ENCODE measurements at places on chromosomes 1 and 21.

DNA sequence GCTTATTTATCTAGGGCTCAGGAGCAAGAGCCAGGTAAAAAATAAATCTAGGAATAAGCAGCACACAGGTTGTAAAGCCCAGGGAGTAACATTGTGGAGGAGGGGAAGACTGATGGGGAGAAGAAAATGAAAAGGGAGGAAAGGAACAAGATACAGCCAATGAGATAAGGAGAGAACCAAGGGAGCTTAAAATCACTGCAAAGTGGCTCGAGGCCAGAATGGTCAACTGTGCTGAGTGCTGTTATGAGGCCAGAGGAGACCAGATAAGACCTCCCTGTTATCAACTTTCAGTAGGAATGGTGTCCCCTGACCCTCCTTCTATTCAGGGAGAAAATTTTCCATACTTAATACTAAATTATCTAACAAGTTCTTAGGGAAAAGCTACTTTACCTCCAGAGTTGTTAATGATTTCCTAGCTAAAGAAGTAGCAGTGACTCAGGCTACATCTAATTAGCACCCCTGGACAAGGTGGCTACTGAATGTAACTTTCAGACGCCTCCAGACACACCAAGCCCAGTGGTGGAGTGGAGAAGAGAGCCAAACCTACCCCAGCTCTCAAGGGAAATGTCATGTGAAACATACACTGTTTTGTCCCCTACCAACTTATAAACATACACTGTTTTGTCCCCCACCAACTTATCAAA lies 25.5 kb downstream of the ENAH start:
- no peak for DNase-seq

GRCh38 chr1:208089149-208089548 lies 155.0 kb downstream of the PLXNA2 start:
- DNase-seq = no peak

DNA sequence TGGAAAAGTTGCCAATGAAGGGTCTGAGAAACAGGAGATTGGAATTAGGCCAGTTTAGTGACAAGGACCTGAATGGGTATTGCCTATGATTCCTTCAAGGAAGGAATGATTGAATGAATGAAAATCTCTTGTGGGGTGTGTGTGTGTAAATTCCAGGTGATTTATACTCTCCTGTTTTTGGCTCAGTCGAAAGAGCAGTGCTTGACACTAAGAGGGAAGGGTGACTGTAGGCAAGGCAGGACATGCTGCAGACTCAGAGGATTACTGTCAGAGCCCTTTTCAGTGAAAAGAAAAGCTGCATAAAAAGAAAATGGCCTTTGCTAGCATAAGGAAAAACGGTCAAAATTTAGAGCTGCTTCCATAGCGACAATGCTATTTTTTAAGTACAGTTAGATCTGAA lies 30.1 kb downstream of the C1orf21 start:
- DNase-seq = no peak

GRCh38 chr1:9882296-9882944 lies 27.6 kb downstream of the CTNNBIP1 start:
- no peak for DNase-seq

DNA sequence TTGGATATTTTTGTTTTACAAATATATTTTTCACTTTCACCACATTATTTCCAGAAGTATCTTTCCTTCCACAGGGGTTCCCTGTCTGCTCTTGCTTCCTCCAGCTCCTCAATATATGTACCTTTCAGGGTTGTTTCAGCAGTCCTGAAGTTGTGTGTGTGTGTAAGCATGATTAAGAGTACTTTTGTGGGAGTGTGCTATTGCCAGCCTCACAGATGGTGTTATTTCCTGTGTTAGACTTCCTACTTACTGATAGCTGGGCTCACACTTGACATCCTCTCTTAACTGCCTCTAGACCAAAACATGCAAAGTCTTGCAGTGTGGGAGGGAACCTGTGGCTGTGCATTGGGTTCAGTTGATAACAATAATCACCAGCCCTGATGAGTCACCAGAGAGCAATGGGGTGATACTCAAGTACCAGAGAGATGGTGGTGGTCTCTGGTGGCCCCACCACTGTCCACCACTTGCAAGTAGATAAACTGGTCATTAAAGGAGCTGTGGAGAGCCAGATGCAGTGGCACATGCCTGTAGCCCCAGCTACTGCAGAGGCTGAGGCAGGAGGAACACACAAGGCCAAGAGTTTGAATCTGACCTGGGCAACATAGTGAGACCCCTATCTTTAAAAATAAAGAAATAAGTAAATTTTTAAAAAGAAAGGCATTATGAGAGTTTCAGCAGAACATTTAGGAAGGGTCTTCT lies 126.7 kb downstream of the NR5A2 start:
- DNase-seq = no peak

DNA sequence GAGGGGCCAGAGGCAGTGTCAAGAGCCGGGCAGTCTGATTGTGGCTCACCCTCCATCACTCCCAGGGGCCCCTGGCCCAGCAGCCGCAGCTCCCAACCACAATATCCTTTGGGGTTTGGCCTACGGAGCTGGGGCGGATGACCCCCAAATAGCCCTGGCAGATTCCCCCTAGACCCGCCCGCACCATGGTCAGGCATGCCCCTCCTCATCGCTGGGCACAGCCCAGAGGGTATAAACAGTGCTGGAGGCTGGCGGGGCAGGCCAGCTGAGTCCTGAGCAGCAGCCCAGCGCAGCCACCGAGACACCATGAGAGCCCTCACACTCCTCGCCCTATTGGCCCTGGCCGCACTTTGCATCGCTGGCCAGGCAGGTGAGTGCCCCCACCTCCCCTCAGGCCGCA lies at the start of gene BGLAP:
BGLAP (plus strand) TSS at position 259 of the 400 bp plus-strand sequence; CDS start at position 307, 48 bp downstream.
- DNase-seq = no peak

- DNase-seq = no peak
These were observed 27.3 kb downstream of the LHX9 start for GRCh38 chr1:197944485-197944884.

GRCh38 chr1:111587509-111588174 lies 31.9 kb upstream of the RAP1A start:
- DNase-seq = no peak

- DNase-seq = no peak
These were observed 41.7 kb downstream of the DISP3 start for GRCh38 chr1:11520531-11521233.

DNA sequence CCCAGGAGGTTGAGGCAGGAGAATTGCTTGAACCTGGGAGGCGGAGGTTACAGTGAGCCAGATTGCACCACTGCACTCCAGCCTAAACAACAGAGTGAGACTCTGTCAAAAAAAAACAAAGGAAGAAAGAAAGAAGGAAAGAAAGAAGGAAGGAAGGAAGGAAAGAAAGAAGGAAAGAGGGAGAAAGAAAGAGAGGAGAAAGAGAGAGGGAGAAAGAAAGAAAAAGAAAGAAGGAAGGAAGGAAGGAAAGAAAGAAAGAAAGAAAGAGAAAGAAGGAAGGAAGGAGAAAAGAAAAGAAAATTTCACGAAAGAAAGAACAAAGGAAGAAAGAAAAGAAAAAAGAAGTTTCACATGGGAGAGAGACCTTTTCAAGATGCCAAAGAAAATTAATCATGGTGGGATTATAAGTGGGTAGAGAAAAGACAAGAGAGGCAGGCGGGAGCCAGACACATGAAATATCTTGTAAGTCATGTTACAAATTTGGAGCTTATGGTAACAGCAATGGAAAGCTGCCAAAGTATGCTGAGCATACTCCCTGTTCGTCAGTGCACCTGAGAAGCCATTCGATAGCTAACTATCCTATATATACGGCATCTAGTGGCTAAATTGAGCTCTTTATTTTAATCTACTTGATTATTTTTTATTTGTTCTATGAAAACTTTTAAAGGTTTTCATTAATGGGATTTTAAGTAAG lies 41.3 kb upstream of the TNFSF4 start:
- DNase-seq = no peak

DNA sequence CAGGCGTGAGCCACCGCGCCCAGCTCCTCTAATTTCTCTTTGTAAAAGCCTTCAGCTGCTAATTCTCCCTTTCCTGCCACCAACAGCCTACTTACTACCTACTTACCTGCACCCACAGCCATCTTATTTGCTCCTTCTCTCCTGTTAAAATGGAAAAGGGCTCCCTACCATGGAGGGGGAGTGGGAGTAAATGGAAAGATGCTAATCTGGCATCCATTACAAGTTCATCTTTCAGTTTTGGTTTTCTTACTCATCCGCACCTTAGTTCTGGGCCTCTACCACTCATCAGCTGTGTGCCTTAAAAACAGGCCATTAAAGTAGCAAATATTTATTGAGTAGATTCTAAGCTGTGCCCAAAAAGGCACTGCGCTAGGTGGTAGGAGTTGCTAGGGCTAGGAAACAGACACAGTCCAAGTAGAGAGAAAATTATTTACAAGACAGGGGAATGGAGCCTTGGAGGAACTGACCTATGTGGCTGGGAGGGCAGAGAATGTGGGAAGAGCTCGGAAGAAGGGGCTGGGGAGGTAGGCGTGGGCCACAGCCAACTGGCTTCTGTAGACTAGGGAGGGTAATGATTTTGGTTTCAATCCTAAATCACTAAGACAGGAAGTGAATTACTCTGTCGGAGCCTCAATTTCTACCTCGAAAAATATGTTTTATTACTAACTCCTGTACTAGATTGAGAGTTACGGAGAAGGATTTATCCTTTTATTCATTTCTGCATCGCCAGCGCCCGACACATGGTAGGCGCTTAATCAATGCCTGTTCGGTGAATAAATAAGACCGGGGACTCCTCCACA lies 685 bp upstream of the DDI2 start:
- DNase-seq = no peak

DNA sequence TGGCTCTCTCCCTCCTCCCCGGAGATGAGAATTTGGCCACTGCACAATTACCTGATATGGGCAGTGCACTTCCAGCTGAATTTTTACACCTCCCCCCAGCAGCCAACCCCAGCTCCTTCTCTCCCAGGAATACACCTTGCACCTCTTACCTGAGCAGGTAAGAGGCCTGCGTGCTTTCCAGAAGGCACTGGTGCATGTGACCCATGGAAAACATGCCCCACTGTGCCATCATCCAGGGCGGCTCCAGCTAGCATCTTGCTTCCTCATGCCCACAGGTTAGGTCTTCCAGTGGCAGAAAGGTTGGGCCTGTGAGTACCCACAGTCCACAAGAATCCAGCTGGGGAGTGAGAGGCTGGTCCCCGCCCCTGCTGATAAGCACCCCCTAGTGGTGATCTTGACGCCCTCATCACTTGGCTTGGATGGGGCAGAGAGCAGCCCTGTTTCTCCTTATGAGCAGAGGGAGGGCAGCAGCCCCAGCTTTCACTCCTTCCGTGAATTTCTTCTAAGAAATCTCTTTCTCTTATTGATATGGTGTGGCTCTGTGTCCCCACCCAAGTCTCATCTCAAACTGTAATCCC lies 57.8 kb downstream of the EDARADD start:
- DNase-seq = no peak

DNA sequence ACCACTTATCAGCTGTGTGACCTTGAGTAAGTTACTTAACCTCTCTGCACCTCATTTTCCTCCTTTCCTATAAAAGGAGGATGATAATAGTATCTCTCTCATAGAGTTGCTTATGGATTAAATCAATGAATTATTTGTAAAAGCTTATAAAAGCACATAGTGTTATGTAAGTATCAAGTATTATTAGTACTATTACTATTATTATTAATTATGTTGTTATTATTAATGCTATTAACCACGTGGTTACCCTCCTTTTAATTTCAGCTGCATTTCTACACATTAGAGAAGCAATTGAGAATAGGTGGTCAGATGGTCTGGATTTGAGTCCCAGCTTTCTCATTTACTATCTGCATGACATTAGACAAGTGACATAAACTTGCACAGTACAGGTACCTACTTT lies 58.1 kb upstream of the WNT4 start:
- DNase-seq = no peak

DNA sequence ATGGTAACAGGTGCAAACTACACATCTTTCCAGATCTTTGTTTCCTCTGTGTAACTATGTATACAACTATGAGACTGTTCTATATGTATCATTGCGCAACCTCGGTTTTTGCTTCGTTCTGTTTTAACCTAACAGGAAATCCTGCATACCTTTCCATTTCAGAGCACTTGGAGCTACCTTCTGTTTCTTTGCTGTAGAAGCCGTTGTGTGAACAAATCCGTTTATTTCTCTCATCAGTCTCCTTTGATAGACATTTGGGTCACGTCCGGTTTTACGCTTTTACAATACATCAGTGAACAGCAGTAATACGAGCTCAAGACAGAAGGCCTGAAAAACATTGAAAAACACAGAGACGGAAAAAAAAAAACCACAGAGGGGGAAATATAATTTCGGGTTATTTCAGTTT lies 10.5 kb downstream of the ATP5IF1 start:
- DNase-seq = peak; percentile 92

GRCh38 chr1:20154301-20154831 lies 15.2 kb downstream of the PLA2G2F start:
- DNase-seq = peak; percentile 43

GRCh38 chr1:94962409-94963265 lies 35.7 kb upstream of the CNN3 start:
- no peak for DNase-seq

- DNase-seq = no peak
These were observed 53.6 kb downstream of the KCNAB2 start for GRCh38 chr1:6099297-6099696.

DNA sequence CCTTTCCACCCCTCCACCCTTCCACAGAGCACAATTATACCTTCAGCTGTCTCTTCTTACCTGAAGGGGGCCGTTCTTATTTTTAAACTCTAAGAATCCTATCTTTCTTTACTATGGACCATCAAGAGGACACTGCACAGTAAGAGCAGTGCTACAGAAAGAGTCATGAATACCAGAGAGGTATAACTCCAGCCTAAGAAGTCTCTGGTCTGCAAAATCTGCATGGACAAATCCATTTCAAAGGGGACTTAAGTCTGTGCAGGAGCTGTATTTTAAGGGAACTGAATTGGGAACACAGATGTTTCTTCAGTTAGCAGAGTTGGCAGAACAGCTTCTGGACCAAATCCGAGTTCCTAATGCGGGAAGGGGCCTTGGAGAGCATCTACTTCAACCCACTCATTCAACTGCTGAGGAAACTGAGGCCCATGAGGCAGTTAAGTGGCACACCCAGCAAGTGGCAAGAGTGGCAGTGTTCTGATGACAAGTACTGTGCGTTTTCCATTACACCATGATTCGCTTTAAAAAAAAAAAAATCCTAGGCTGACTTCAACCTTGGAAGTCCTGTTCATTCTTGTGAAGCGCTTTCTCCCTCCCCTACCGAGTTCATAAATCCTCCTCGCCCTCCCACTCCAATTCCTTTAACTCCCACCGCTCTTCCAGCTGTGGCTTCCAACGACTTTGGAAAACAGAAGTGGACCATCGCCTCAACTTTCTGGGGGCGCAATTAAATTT lies 1.8 kb downstream of the PLPP3 start:
- DNase-seq = no peak

GRCh38 chr21:41847066-41847804 lies 31.9 kb downstream of the PRDM15 start:
- DNase-seq = no peak

DNA sequence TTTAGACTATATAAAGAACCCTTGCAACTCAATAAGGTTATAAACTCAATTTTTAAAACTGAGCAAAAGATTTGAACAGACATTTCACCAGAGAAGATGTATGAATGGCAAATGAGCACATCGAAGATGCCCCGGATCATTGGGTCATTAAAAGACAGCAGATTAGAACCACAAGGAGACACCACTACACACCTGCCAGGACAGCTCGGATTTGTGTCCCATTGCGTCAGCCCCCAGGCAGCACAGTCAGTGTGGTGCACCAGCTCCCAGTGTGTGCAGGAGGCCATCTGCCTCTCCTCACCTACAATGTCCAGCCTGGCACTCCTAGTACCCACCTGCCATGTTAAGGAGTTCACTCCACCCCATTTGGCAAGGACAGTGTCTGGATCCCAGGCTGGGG lies 61.1 kb upstream of the LRP8 start:
- DNase-seq = no peak

- peak; percentile 25 for DNase-seq
These were observed 1.4 kb upstream of the WDR26 start for GRCh38 chr1:224435999-224436398.
